ENCODE measurements at places on chromosomes 12 and 14. TPM values are rescaled to one million over a fixed set of nuclear protein-coding genes. Genes with fewer than 3 reads are reported as not detected.

Gene SCYL2
- total RNA-seq, result 27.1 TPM

Gene ENDOU
- not detected for total RNA-seq

Gene PLEKHG7
- not detected for total RNA-seq

Gene TOGARAM1
- 6.2 TPM for total RNA-seq

Gene RBM23
- 67.2 TPM for total RNA-seq

Gene KRT6C
- not detected for total RNA-seq

Gene KIF21A
- 22.2 TPM for total RNA-seq

Gene KCNH5
- not detected for total RNA-seq

Gene GALNT9
- not detected for total RNA-seq

Gene SOAT2
- 3.8 TPM for total RNA-seq

Gene ACYP1
- 27.7 TPM for total RNA-seq

Gene PLEKHG3
- 0.12 TPM for total RNA-seq

Gene TPPP2
- total RNA-seq, result not detected

Gene C2CD5
- total RNA-seq, result 29.7 TPM

Gene KCNMB4
- total RNA-seq, result 0.82 TPM

Gene B4GALNT1
- 1.5 TPM for total RNA-seq

Gene HOXC11
- total RNA-seq, result not detected

Gene TPH2
- total RNA-seq, result not detected

Gene TSPAN9
- total RNA-seq, result 0.31 TPM

Gene RACGAP1
- 119 TPM for total RNA-seq

Gene DTX3
- 20.2 TPM for total RNA-seq
